GM23248 (cell line): ENCODE measurements at places on chromosomes 3 and 15. TPM values are rescaled to one million over a fixed set of nuclear protein-coding genes. Genes with fewer than 3 reads are reported as not detected.

- H3K27ac ChIP-seq = no peak overlapping the region
- H3K27me3 ChIP-seq = no peaks in the 10 kb centered on the region
- H3K4me1 ChIP-seq = no peaks in the 10 kb centered on the region
- no peaks in the 10 kb centered on the region for H3K36me3 ChIP-seq
These were observed 46.1 kb downstream of the APBA2 start for GRCh38 chr15:28931828-28932227.

Gene CAV3
- not detected in 2 replicates for total RNA-seq

Gene MEIS2
- total RNA-seq = 23.7 and 29.3 TPM in 2 replicates

DNA sequence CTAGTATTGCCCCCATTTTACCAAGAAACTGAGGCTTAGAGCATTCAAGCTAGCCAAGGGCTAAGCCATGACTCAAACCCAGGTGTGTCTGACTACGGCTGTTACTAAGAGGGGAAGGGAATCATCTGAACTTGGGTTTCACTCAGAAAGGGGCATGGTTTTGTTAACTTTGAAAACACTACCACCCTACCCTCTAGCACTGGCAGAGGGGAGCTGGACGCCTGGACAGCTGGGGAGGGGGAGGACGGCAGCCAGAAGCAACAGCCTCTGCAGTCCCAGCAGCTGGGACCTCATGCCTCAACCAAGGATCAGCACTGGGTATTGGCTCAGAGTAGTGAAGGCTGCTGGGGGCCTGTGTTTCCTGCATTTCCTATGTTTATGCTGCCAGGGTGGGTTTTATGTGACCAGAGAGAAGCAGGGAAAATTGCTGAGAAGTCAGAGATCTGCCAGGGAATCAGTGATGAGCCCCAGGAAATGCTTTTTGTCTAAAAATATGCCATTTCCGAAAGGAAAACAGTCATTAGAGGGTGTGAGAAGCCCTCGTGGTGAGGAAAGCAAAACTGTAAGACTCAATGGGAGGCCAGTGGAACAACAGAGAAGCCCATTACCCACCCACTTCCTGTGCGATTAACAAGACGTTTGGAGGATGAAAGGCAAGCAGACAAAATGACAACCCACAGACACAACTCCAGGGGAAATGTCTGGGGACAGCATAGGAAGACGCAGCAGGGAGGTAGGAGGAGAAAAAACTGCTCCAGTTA lies 41.2 kb downstream of the LIPC start:
- no peaks in the 10 kb centered on the region for H3K27me3 ChIP-seq
- H3K4me1 ChIP-seq = peaks cover 68% of the 10 kb centered on the region
- peak overlapping the region; percentile 24; the same call in 1 of the 2 replicates for H3K27ac ChIP-seq
- H3K36me3 ChIP-seq = no peaks in the 10 kb centered on the region
- H3K4me3 ChIP-seq = no peak overlapping the region; the same call in 1 of the 2 replicates

- no peaks in the 10 kb centered on the region for H3K4me1 ChIP-seq
- H3K4me3 ChIP-seq = no peak overlapping the region
- H3K27ac ChIP-seq = no peak overlapping the region
- no peak for DNase-seq
- no peaks in the 10 kb centered on the region for H3K27me3 ChIP-seq
These were observed 18.2 kb upstream of the WDR49 start for GRCh38 chr3:167671878-167672427.

Gene CERS3
- total RNA-seq = not detected in 2 replicates

GRCh38 chr3:45078910-45079522 lies 52.9 kb downstream of the CLEC3B start:
- H3K36me3 ChIP-seq = no peaks in the 10 kb centered on the region
- H3K4me1 ChIP-seq = no peaks in the 10 kb centered on the region
- DNase-seq = peak; percentile 39
- no peak overlapping the region for H3K4me3 ChIP-seq
- H3K27ac ChIP-seq = no peak overlapping the region

- H3K27me3 ChIP-seq = no peaks in the 10 kb centered on the region
- H3K36me3 ChIP-seq = no peaks in the 10 kb centered on the region
- no peak overlapping the region for H3K27ac ChIP-seq
- no peak for DNase-seq
- no peak overlapping the region for H3K4me3 ChIP-seq
These were observed 171.0 kb downstream of the CTNNB1 start for GRCh38 chr3:41370307-41370706.

Gene LDHAL6B
- not detected in 2 replicates for total RNA-seq

Gene INSYN1
- total RNA-seq = 8.1 and 10.4 TPM in 2 replicates

- DNase-seq = no peak
- H3K27me3 ChIP-seq = no peaks in the 10 kb centered on the region
- H3K4me1 ChIP-seq = peaks cover 5% of the 10 kb centered on the region
- H3K4me3 ChIP-seq = no peak overlapping the region
- H3K27ac ChIP-seq = no peak overlapping the region
These were observed 105.9 kb downstream of the IL1RAP start for GRCh38 chr3:190619761-190620160.

Gene CKMT1B
- total RNA-seq = not detected in 2 replicates

Gene MCTP2
- total RNA-seq = 0.97 and 1.8 TPM in 2 replicates

- no peaks in the 10 kb centered on the region for H3K36me3 ChIP-seq
- no peaks in the 10 kb centered on the region for H3K4me1 ChIP-seq
- H3K4me3 ChIP-seq = no peak overlapping the region
- no peak for DNase-seq
- no peak overlapping the region for H3K27ac ChIP-seq
- H3K27me3 ChIP-seq = peaks cover 28% of the 10 kb centered on the region; the same call in 1 of the 2 replicates
These were observed 143.6 kb upstream of the GOLIM4 start for GRCh38 chr3:168239287-168239686.

DNA sequence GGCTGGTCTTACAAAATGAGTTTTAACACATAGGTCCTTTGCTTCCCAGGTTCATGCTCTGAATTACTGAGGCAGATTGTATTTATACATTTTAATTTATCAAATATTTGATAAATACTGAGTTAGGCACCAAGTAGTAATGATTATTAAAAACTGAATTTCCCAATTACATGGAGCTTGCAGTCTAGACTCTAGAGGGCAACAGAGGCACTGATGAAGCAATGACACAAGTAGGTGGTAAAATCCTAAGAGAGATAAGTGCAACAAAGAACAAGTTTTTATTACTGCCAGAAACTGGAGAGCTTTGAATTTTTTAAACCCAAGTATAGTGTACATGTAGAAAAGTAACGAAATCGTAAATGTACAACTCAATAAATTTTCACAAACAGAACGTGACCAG lies 406.2 kb upstream of the RARB start:
- peak; percentile 52 for DNase-seq
- H3K27ac ChIP-seq = no peak overlapping the region
- no peaks in the 10 kb centered on the region for H3K36me3 ChIP-seq

DNA sequence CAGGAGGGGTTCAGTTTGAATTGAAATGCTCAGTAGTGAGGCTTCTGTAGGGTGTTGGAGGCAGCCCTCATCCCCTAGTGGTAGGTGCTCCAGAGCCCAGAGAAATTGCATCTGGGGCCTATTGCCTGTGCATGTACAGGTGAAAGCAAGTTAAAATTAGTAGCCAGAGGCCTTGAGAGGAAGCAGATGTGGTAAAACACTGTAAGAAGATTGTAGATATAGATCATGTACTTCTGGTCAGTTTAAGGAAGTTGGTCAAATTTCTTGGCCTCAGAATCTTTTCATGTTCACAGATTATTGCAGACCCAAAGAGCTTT lies 34.6 kb downstream of the IGSF10 start:
- H3K36me3 ChIP-seq = no peaks in the 10 kb centered on the region
- DNase-seq = no peak
- H3K27ac ChIP-seq = no peak overlapping the region
- peaks cover 15% of the 10 kb centered on the region for H3K4me1 ChIP-seq

- H3K27ac ChIP-seq = no peak overlapping the region
- DNase-seq = no peak
- no peaks in the 10 kb centered on the region for H3K4me1 ChIP-seq
- no peaks in the 10 kb centered on the region for H3K27me3 ChIP-seq
- no peak overlapping the region for H3K4me3 ChIP-seq
- no peaks in the 10 kb centered on the region for H3K36me3 ChIP-seq
These were observed 8.6 kb downstream of the MAP3K13 start for GRCh38 chr3:185371306-185372074.

Gene FEZF2
- not detected in 2 replicates for total RNA-seq

- H3K36me3 ChIP-seq = no peaks in the 10 kb centered on the region
- peaks cover 22% of the 10 kb centered on the region for H3K27me3 ChIP-seq
- H3K27ac ChIP-seq = no peak overlapping the region
- DNase-seq = no peak
These were observed 67.0 kb downstream of the ISG20 start for GRCh38 chr15:88705769-88706165.
